Neuronal stem cell (in vitro differentiated cells): ENCODE measurements at places on chromosomes 3 and 15.

- no peak for DNase-seq
Observed at GRCh38 chr15:72196409-72197040, 1.1 kb downstream of the GRAMD2A start.

DNA sequence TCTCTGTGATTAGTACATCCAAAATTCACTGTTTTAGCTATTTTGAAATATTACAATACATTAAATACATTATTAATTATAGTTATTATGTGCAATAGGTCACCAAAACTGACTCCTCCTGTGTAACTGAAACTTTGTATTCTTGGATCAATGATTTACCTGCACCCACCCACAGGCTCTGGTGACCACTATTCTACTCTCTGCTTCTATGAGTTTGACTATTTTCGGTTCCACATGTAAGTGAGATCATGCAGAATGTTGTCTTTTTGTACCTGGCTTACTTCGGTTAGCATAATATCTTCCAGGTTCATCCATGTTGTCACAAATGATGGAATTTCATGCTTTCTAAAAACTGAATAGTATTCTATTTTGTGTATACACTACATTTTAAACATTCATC is 43.8 kb downstream of the SLC2A2 start:
- DNase-seq, result no peak

DNA sequence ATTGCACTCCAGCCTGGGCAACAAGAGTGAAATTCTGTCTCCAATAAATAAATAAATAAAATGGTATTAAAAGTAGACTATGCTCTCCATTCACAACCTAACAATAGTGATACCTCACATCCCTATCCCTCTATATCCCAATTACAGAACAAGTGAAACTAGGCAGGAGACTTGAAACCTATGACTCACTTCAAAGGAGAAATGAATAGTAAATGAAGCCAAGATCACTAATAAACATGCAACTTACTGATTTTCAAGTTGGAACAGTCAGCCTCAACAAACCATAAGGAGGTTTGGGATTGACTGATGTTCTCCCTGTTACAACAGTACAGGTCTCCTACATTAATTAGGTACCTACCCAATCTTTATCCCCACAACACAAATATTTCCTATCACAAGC is 103.4 kb downstream of the GSK3B start:
- DNase-seq, result no peak

DNA sequence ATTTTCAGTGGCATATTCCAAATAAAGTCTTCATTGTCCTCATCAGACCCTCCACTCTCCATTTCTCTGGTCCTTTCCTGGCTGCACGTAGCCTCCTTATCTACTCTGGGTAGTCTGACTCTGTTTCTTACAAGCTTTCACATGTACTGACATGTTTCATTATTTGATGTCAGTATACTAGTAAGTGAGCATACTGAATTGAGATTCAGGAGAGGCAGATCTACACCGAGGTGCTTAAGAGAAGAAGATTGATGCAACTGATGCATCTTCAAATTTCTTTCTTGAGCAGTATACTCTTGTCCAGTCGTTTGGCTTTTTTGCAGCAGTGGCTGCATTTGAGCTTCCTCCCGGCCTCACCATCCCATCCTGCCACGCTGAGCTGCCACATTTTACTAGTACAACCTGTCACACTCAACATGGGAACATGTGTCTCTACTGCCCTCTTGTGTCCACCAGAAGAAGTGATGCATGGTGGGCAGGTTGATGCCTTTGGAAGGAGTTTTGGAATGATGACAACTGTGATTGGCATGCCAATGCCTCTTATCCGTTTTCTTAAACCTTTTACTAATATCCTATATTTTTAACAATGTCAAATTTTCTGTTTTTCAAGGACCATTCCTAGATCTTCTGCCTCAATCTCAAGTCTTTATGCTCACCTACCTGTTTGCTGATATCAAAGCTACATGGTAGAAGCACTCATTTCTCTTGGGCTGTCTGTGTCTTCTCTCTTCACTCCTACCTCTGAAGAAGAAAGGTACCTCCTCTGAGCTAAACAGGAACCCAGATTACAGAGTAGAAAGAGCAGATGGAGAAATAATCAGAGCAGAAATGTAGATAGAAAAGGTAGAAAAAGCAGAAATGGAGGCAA is 38.7 kb downstream of the GUCA1C start:
- DNase-seq, result peak; percentile 68

- no peak for DNase-seq
Observed at GRCh38 chr15:101020451-101020850, 101.3 kb downstream of the LRRK1 start.

DNA sequence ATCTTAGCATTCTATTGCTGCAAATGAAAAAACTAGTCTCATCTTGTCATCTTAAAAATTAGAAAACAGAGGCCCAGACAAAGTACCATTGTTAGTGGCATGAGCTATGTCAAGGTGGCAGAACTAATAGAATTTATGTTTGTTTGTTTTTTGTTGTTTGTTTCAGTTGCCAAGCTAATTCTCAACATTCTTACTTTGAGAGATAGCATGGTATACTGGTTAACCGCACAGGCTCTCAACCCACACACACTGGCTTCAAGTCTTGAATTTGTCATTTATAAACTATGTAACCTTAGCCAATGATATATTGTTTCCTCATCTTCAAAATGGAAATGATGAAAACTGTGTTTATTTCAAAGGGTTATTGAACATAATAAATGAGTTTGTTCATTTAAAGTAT is 367.6 kb upstream of the PLSCR5 start:
- no peak for DNase-seq
